ENCODE measurements at places on chromosomes 12 and 14. TPM values are rescaled to one million over a fixed set of nuclear protein-coding genes. Genes with fewer than 3 reads are reported as not detected.

- DNase-seq, result no peak
These were observed 154.7 kb downstream of the FBXL14 start for GRCh38 chr12:1439687-1440086.

- DNase-seq, result no peak
These were observed 3.0 kb downstream of the SIX1 start for GRCh38 chr14:60646226-60646818.

ABCD2 gene
- not detected for total RNA-seq

GRCh38 chr12:54429014-54429471 lies 10.0 kb upstream of the ITGA5 start:
- no peak for DNase-seq
